ENCODE measurements at places on chromosomes 2 and 18.
A peak's percentile ranks its signal among the peaks of the same experiment; 100 is the strongest.

GRCh38 chr2:10947005-10947440 lies 35.3 kb downstream of the KCNF1 start:
- DNase-seq, result peak; percentile 59

DNA sequence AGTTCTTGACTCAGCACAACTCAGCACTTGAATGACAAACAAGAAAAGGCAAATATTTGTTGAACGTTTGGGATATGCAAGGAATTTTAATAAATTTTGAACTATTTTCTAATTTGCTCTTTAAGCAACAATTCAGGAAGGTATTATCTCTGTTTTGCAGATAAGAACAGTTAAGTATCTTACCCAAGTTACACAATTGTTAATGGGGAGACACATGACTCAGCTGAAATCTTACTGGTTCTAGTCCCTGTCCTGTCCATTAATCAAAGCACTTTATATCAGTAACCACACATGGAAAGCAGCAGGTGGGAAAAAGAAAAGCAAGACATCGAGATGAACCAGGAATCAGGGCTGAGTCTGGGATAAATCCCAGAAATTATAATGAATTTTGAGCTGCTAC lies 493.9 kb upstream of the PIK3C3 start:
- no peak for DNase-seq

- DNase-seq, result peak; percentile 9
Observed at GRCh38 chr2:163132850-163133249, 294.3 kb upstream of the KCNH7 start.

DNA sequence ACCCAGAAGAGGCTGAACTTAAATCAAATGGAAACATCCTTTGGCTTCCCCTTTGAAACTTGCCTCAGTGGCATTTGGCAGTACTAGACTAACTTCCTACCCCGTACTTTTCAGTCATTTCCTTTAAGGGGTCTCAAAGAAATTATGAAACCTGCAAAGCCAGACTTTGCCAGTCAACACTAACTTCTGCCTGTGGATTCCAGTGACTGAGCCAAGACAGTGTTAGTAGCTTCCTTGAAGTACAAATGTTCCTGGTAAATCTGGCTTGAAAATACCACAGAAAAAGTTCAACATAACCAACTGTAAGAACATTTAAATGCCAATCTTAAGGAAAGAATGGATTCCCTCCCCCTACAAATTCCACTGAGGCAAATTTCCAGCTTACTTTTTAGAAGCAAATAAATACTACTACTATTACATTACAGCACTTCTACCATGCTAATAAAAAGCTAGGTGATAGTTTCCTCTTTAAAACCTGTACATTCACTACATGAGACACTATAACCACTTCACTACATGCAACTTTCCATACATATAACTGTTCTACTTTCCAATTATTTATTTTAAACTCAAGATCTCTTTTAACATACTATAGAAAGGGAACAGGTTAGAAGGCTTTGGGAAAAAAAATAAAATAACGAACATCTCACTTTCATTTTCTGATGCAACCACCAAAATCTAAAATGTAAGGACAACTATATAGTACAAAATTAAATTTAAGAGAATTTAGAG lies 2.4 kb downstream of the PELI1 start:
- peak; percentile 39 for DNase-seq

DNA sequence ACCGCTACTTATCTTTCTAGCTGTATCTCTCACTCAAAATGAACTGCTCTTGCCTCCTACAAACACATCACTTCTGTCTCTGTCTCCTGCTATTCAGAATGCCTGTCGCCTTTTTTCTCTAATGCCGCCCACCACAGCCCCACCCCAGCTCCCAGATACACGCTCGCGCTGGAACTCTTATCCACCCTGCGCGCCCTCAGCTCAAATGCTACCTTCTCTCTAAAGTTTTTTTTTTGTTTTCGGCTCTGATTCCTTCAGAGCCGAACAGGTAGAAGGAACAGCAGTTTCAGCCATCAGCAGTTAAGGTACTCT lies 3.9 kb upstream of the SOS1 start:
- no peak for DNase-seq

- DNase-seq, result peak; percentile 81
Observed at GRCh38 chr2:196481324-196481697, 158.2 kb upstream of the CCDC150 start.

DNA sequence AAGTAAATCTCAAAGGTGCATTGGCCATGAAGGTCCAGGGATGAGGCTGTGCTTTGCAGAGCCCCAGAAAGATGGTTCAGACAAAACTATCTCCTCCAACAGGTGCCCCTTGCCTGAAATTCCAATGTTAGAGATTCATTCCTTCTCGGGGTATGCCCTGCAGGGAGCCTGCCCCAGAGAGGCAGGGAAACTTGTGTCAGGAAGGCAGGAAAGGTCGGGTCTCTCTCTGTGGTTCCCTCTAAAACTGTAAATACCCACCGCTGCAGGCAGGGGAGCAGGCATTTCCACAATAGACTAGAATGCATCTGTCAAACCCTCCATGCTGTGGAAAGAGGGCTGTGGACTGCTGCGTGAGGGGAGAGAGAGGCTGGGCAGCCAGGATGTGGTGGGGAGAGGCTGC lies 207.8 kb upstream of the SMAD2 start:
- no peak for DNase-seq

- no peak for DNase-seq
Observed at GRCh38 chr2:159063677-159064076, 95.2 kb downstream of the TANC1 start.

DNA sequence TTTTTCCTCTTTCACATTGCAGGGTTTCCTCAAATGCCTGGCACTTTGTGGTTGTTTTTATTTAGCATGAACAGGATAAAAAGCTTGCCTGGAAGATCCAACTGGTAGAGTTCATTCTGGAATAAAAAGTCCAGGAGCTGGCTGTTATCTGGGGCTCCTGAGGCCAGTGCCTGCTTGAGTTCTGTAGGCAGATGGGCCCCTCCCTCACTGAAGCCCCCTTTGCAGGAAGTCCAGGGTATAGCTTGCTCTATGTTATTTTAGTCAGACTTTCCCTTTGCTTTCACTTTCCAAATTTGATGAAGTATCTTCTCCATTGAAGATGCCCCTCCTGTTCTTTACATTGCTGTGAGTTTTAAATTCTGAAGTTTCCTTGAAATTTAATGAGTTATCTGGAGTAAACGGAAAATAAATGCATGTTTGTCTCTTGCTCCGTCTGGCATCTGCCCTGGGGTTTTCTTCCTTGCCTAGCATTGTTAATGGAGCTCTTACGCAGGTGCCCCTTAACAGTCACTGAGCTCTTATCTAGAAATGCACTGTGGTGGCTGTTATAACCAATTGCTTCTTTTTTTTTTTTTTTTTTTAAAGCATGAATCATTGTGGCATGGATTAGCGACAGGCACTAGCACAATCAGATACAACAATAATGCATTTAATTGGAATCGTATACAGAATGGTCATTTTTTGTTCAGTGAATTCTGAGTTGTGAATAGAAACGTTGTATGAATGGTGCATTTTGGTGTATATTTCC lies 27.0 kb upstream of the LPIN1 start:
- DNase-seq, result no peak

DNA sequence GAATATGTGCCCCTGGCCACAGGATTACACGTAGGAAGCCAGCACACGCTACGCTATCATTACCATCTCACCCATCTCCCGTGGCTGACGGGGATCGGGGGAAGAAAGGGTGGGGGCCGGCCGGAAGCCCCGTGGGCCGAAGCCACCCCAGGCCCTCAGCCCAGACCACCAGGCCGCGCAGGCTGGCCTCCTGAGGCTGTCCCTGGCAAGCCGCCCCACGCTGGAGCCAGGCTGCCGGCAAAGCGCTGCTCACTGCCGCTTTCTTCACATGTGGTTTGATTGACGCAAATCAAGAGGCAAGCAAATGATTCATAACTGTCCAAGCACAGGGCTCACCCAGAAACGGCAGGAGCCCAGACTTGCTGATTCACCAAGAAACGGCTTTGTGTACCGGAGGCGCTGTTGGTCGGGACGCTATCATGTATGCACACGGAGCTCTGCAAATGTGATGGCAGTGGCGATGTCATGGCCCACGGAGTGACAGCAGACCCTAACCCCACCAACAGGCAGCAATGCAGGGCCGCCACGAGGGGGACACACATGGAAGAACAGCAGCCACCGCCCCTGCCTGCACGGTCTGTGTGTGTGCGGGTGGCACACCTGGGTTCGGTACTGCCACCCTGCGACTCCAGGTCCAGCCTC lies 125.7 kb downstream of the HDAC4 start:
- peak; percentile 98 for DNase-seq

- DNase-seq, result no peak
Observed at GRCh38 chr2:145344076-145344724, 824.3 kb upstream of the ZEB2 start.

- DNase-seq, result no peak
Observed at GRCh38 chr2:96891591-96892333, 21.9 kb upstream of the SEMA4C start.

DNA sequence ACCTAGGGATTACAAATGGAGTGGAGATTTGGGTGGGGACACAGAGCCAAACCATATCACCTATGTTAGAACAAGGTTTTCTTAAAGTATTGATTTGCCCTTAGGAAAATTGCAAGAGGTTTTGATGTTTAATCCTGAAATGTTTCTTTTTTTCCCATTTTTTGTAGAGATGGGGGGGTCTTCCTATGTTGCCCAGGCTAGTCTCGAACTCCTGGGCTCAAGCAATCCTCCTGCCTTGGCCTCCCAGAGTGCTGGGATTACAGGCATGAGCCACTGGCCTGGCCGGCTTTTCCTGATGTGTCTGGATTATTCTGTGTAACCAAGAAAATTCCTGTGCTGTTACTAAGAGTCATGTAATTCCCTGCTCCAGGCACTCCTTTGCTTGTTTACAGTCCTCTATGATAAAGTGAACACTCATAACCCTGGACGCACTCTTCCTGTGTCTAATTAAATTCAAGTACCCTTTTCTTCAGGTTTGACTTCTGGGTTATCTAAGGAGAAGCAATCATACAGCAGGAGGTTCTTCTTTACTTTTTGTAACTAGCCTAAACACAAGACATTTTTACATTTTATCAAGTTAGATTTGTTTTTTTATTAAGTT lies 15.0 kb upstream of the CTDP1 start:
- peak; percentile 26 for DNase-seq

GRCh38 chr2:238260883-238261282 lies 21.0 kb upstream of the HES6 start:
- DNase-seq, result no peak

DNA sequence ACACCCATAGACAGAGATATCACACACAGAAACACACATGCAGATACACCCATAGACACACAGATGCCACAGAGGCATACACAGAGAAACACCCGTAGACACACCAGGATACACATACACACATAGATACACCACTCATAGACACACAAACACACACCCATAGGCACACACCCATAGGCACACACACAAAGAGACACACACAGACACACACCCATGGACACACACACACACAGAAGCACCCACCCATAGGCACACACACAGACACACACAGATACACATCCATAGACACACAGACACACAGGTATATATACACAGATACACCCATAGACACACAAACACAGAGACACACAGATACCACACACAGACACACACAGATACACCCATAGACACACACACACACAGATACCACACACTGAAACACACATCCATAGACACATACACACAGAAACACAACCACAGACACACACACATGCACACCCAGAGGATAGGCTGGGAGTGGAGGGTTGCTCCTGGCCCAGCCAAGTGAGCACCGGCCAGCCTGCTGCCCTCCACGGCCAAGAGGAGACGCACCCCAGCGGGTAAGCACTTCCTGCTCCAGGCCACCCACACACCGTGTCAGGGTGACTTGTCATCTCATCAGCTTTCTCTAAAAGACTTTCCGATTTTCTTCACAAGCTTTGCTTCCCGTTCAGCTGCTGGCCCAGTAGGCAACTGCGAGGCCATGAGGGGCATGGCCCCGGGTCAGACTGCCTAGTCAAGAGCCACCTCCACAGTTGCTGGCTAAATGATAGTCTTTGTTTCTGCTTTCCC lies 14.1 kb upstream of the CNNM3 start:
- no peak for DNase-seq

GRCh38 chr2:162196638-162197037 lies 44.6 kb upstream of the GCG start:
- peak; percentile 70 for DNase-seq

GRCh38 chr2:179513181-179513580 lies 248.5 kb upstream of the SESTD1 start:
- DNase-seq, result no peak

- peak; percentile 64 for DNase-seq
Observed at GRCh38 chr2:137947728-137948336, 16.4 kb upstream of the HNMT start.

- no peak for DNase-seq
Observed at GRCh38 chr2:16021611-16022363, 81.4 kb downstream of the MYCN start.

DNA sequence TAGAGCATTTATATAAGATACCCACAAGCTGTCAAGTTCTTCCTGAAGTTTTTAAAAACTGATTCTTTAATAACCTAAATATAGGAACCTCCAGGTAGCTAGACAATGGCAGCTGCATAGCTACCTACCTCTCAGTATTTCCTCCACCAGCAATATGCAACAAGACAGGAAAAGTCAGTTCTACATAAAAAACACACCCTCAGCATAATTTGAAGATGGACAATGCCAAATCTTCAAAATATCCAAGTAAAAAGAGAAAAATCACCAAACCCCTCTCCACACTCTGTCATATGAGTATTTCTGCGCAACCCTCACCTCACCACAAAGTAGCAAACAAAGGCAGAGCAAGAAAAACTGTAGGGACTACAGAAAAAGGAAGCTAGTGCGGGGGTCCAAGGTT lies 51.4 kb downstream of the GTF3C3 start:
- DNase-seq, result no peak

GRCh38 chr18:57095884-57096283 lies 51.0 kb upstream of the BOD1L2 start:
- no peak for DNase-seq

GRCh38 chr2:65999796-66000195 lies 435.1 kb upstream of the MEIS1 start:
- no peak for DNase-seq

DNA sequence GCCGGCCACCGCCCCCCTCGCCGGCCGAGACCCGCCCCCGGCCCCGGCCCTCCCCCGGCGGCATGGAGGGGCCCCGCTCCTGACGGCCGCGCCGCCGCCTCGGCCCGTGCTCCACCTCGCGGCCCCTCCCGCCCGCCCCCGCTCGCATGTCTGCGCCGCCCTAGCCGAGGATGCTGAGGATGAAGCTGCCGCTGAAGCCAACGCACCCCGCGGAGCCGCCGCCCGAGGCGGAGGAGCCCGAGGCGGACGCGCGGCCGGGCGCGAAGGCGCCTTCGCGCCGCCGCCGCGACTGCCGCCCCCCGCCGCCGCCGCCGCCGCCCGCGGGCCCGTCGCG lies 397 bp downstream of the ZCCHC2 start:
- DNase-seq, result no peak

GRCh38 chr2:134581877-134582546 lies 136.8 kb downstream of the TMEM163 start:
- DNase-seq, result no peak

DNA sequence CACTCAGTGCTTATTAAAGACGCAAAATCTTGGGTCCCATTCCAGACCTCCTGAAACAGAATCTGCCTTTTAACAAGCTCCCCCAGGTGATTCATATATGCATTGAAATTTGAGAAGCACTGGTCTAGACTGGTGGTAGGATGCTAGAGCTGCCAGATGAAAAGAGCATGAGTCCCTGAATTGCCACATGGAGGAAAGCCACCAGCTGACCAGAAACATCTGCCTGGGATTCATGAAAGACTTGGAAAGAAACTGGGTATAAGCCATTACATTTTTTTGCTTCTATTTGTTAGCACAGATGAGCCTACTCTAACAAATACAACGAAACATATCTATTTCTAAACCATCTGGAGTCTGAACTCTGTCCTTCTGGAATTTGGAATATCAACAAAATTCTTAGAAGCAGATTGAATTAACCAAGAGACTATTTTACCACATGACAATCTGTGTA lies 228.9 kb downstream of the RBM43 start:
- DNase-seq, result peak; percentile 91

- peak; percentile 60 for DNase-seq
Observed at GRCh38 chr2:168346725-168347477, 99.5 kb upstream of the STK39 start.

Measured in fibroblast of skin of right quadriceps (primary cell).